ENCODE measurements at places on chromosomes 5 and 9.

DNA sequence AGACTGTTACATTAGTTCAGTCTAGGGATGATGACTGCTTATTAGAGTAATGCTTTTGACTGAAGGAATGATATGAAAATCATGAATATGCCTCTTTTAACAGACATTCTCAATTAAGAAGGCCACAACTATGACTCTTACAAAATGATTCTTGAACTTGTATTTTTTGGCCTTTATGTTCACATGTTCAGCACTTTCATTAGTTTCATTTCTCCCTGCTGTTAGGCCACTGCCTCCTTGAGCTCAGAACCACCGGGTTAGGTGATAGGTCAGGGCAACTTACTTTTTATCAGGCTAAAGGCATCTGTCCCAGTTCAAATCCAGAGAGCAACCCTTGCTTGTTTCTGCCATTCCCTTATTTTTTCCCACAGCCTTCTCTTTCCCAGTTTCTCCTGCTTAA is 235.2 kb upstream of the ELL2 start:
- no peak for DNase-seq

- DNase-seq, result no peak
These were observed 136.1 kb downstream of the RGS3 start for GRCh38 chr9:113599646-113600022.

GRCh38 chr9:115437418-115437817 is 319.5 kb upstream of the TNC start:
- DNase-seq, result no peak

DNA sequence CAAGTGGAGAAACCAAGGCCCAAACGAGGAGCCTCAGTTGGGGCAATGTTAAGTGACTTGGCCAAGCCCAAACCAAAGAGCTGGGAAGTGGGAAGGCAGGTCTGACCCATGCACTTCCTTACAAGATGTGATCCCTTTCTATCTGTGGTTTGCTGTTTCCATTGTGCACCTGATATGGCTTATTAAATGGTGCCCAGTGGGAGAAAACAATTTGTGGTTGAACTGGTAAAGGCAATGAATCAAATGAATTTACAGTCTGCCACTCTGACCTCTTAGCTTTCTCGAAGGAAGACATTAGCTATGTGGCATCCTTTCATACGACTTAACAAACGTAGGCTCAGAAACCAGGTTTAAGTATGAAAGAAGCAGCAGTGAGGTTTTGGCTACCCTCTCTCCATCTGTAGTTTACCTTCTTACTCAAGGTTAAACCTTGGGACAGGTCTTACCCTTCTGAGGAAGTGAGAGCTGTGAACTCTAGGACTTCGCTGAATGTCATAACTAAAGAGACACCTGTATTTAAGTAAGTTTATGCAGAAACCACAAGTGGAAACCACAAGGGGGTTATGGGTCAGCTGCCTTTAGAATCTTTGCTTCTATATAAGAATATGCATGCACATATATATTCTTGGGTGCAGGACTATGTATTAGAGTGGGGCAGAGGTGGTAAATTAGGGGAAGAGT is 100.5 kb upstream of the SPATA31D4 start:
- no peak for DNase-seq

DNA sequence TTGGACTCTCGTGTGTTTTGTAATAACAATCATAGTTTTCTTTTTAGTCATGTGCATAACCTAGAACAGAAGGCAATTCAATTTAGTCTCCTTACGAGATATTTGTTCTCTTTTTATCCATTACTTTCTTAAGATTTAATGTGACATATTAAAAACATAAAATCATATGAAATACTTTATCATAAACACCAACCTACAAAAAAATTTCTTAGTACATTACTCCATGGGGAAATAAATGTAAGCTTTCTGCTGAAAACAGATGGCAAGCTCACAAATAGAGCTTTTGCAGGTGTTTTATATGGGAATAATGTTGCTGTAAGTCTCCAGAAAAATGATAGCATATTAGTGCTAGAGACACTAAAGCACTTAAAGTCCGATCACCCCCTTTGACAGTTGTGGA is 1035.2 kb upstream of the ARRDC3 start:
- no peak for DNase-seq

GRCh38 chr5:1519631-1520210 is 4.0 kb downstream of the LPCAT1 start:
- DNase-seq, result no peak

DNA sequence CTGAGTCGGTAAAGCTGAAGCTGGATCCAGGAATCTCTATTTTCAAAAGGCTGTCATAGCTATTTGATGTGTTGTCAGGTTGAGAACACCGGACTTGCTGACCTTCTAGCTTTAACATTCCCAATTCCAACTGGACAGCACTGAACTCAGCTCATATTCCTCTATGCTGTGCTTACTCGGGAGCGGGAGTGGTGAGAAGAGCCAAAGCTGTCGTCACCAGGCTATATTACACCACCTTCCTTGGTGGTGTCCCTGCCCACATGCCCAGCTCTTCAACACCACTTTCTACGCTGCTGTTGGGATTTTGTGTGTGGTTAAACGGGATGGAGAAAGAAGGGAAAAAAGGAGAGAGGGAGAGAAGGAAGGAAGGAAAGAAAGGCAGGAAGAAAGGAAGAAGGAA is 653.6 kb downstream of the RAB3C start:
- DNase-seq, result no peak

DNA sequence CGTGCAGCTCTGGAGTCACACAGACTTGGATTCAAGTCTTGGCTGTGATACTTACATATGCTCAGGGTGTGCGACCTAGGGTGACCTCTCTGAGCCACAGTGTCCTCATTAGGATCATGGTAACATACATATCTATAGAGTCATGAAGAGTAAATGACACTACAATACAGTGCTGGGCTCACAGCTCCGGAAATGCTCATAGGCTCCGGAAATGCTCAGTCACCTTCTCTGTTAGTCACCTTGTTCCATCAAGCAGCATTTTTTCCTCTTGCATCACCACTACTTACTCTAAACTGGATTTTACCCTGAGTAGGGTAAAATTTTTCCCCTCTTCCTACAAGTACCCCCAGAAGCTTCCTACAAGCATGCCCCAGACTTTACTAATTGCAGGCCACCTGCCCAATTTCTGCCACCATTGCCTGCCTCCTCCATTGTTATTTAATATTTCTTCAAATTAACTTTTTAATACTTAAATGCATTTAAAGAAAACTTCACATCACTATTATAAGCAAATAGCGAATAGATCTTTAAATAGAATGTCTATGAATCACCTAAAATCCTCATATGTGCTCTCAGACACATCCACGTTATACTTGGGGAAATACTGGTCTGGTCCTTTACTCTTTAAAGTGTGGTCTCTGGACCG is 147.6 kb upstream of the SPRY4 start:
- peak; percentile 19 for DNase-seq

DNA sequence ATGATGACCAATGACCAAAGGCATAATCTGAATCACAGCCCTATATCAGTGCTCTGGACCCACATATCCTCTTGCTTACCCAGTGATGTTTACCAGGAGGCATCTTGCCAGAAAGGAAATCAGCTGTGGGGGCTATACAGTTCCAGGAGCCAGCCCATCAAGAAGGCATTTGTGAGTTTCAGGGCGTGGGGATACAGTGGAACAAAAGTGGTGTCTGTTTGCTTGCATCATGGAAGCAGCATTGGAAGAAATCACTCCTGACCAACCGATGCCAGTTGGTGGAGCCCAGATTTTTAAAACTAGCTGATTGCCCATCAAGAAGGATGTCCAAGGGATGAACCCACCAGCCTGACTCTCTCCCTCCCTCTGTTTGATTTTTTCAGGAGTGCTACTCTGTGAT is 106.5 kb upstream of the EGFLAM start:
- no peak for DNase-seq

DNA sequence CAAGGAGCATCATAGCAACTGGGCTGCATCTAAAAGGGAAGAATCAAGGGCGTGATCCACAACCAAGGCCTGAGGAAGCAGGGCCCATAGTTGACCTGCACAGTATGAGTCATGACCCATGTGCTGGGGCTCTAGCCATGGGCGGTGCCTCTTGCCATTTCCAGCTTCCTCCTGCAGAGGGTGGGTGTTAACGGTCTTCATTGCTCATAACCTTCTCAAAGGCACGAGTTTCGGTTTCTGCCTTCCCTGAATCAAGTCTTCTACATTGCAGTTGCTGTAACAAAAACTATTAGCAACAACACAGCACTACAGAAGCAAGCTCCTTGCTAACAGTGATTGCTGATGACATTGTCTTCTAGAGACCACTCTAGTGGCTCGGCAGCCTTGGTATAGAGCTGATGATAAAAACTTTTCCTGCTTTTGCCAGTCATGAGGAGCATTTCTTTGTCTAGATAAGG is 66.9 kb downstream of the CTSL start:
- DNase-seq, result no peak

DNA sequence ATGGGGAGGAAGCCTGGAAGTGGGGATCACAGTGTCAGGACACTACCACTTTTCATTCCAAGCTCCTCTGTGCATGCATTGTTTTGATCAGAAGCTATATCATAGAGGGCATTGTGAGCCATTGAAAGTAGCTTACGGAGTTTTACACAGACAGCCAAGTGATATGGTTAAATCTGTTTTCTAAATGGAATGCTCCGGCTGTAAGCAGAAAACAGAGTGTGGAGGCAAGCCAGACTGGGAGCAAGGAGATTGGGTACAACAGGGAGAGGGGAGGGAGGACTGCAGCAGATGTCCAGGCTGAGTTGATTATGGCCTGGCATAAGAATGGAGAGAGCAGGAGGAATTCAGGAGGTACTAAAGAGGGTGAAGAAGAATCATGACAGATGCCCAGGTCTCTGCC is 15.5 kb upstream of the SOWAHA start:
- DNase-seq, result no peak

DNA sequence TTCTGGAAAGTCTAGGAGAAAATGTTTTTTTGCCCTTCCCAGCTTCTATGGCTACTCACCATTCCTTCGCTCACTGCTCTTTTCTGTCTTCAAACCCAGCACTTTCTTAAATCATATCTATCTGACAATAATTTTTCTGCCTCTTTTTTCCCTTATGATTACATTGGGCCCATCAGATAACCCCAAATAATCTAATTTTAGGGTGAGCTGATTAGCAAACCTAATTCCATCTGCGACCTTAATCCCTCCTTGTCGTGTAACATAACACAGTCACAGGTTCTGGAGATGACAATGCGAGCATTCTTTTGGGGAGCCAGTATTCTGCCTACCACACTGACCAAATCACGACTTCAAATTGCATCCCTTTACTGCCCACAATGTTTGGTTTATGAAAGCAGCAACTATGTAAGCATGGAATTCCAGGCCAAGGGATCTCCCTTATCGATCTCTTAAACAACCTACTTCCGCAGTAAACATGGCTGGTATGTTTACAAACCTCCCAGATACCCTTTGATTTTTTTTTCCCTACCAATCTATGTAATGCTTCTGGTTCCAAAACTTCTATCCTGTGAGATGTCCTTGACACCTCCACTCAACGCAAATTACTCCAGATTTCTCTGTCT is 2122.2 kb downstream of the MAT2B start:
- no peak for DNase-seq

- DNase-seq, result no peak
These were observed 159.0 kb downstream of the TUSC1 start for GRCh38 chr9:25519286-25519685.

DNA sequence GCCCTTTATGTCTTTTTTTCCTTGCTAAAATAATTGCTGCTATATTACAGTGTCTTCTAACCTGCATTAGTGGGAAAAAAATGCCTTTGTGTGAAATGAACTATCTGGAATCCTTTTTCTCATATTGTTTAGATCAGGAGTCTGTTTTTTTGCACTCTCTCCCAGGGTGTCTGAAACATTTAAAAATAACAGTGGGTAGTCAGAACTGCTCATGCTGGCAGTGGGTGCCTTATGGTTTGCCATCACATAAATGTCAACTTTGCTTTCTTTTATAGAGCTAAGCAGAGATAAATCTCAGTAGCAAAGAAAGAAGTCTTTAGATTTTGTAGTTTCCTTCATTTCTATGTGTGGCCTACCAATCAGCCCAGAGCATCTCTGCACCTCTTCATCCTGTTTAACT is 347.8 kb upstream of the RGMB start:
- no peak for DNase-seq

- no peak for DNase-seq
These were observed 23.1 kb downstream of the SMAD5 start for GRCh38 chr5:136155761-136156160.

DNA sequence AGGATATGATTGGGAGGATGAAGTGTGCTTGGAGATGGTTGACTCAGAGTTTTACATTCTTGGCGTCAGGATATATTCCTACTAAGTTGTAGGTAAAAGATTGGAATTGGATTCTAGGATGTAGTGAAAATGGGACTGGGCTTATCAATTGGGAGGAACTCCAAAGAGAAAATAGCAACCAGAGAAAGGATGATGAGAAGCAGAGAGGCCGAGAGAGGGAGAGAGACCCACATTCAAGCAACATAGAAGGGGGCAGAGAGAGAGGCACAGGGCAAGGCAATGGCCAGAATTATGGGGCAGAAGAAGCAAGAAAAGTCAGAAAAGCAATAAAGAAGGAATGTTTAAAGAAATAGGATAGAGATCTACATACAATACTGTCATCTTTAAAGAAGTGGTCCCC is 217.9 kb upstream of the ACTBL2 start:
- DNase-seq, result no peak

DNA sequence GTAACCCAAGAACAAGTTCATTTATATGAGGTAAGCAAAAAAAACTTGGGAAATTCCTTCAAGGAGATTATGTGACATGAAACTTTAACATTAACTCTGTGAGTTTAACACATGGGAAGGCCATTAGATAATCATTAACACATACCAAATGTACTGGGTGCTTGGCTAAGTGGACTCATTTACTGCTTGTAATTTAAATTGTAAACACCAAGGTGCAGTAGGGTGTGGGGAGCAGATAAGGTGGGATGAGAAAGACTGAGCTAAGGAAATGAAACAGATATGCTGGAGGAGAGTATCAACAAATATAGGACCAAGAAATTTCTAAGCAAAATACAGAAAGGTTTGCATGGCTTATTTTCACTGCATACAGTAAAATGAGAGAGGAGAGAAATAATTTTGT is 2384.8 kb upstream of the ACO1 start:
- no peak for DNase-seq

DNA sequence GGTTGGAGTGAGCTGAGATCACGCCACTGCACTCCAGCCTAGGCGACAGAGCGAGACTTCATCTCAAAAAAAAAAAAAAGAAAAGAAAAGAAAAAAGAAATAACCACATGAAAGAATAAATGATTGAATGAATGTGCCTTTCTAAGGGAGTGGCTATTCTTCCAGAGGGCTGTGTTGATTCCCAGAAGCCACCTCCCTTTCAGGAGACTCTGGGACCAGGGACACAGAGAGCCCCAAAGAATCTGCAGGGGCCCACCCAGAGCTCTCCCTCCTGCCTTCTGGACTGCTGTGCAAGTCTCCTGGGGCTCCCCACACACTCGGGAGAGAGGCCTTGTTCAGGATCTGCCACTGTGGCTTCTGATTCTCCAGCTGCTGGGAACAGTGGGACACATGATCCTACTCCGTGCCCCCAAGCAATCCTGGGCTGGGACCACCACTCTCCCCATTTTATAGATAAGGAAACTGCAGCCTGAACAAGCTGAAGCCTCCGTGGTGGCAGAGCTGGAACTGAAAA is 23.6 kb downstream of the CAMK2A start:
- DNase-seq, result no peak

GRCh38 chr9:121201045-121201737 is 478 bp downstream of the RAB14 start:
- peak; percentile 61 for DNase-seq

GRCh38 chr9:129946246-129946995 is 96.6 kb downstream of the FNBP1 start:
- no peak for DNase-seq

GRCh38 chr5:108461628-108462367 is 79.9 kb upstream of the FBXL17 start:
- DNase-seq, result no peak

- DNase-seq, result no peak
These were observed 50.4 kb downstream of the PPIC start for GRCh38 chr5:122985954-122986721.
